Large intestine (tissue), 12 donors: ENCODE measurements at places on chromosomes 7 and 10. TPM values are rescaled to one million over a fixed set of nuclear protein-coding genes. Genes with fewer than 3 reads are reported as not detected.

MBL2 gene
- 0.09 TPM for polyA plus RNA-seq

PLAC9 gene
- polyA plus RNA-seq: 17.8 TPM

ERVW-1 gene
- 0.76 TPM for polyA plus RNA-seq

WASHC2C gene
- 58.4 TPM for polyA plus RNA-seq

TMEM236 gene
- 34.3 TPM for polyA plus RNA-seq

RAMP3 gene
- polyA plus RNA-seq: 5.1 TPM

PANK1 gene
- 34.2 TPM for polyA plus RNA-seq

LRIT1 gene
- polyA plus RNA-seq: not detected

LARP4B gene
- polyA plus RNA-seq: 54.0 TPM

ASB10 gene
- not detected for polyA plus RNA-seq

SPDYE6 gene
- 4.3 TPM for polyA plus RNA-seq

LIPF gene
- polyA plus RNA-seq: not detected

TMEM176B gene
- 291 TPM for polyA plus RNA-seq

ZNF107 gene
- 6.1 TPM for polyA plus RNA-seq

NPFFR1 gene
- polyA plus RNA-seq: 0.31 TPM

MACC1 gene
- polyA plus RNA-seq: 50.2 TPM

CHRM2 gene
- 7.3 TPM for polyA plus RNA-seq

PTF1A gene
- polyA plus RNA-seq: not detected

MICALL2 gene
- 77.8 TPM for polyA plus RNA-seq
